ENCODE measurements at places on chromosomes 1 and 21.

GRCh38 chr1:147652306-147652705, 18.0 kb downstream of the ACP6 start:
- DNase-seq, result no peak

DNA sequence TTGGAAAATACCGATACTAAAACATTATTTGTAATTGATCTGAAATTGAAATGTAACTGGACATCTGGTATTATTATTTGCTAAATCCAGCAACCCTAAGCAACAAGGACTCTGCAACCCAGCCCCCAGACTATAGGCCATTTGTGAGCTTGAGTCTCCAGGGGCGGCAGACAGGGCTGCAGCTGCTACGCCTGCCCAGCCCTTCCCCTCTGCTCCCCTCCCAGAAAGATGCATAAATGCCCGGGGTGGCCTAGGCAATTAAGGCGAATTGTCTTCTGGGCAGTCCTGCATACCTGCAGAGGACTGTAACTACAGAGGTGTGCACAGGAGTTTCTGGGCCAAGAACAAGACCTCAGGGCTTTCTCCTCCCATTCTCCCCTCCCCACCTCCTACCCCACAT, 41.2 kb upstream of the LBR start:
- DNase-seq, result no peak

DNA sequence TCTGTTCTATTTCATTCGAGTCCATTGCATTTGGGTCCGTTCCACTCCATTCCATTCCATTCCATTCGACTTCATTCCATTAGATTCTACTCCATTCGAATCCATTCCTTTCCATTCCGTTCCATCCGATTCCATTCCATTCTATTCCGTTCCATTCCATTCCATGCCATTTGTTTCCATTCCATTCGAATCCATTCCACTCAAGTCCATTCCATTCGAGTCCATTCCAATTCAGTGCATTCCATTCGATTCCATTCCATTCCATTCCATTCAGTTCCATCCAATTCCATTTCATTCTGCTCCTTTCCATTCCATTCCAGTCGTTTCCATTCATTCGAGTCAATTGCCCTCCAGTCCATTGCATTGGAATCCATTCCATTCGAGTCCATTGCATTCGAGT, 2603.7 kb upstream of the TPTE start:
- DNase-seq, result no peak

DNA sequence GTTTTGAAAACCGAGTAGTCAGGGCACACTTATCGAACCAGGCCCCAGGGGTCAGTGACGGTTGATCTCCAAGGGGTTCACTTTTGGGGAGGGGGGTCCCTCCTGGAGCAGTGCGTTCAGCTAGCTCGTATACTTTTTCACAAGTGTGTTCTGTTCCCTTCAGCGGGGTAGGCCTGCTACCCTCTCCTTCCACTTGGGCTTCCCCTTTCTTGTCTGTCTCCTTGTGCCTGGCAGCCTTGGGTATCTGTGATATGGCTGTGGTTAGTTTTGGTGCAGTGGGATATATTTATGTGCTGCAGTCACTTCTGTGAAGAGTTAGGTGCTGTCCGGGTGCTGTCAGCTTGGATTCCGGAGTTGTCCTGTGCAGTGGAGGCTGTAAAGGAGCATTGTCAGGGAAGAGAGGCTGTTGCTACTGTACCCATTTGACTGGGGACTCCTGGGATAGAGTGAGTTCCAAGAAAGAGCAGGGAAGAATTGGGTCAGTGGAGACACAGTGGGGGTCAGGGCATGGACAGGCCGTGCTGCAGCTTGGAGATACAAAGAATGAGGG, 29.7 kb downstream of the ADARB1 start:
- DNase-seq, result no peak

- DNase-seq, result no peak
These were observed 159.7 kb downstream of the PGBD5 start for GRCh38 chr1:230266456-230266855.

DNA sequence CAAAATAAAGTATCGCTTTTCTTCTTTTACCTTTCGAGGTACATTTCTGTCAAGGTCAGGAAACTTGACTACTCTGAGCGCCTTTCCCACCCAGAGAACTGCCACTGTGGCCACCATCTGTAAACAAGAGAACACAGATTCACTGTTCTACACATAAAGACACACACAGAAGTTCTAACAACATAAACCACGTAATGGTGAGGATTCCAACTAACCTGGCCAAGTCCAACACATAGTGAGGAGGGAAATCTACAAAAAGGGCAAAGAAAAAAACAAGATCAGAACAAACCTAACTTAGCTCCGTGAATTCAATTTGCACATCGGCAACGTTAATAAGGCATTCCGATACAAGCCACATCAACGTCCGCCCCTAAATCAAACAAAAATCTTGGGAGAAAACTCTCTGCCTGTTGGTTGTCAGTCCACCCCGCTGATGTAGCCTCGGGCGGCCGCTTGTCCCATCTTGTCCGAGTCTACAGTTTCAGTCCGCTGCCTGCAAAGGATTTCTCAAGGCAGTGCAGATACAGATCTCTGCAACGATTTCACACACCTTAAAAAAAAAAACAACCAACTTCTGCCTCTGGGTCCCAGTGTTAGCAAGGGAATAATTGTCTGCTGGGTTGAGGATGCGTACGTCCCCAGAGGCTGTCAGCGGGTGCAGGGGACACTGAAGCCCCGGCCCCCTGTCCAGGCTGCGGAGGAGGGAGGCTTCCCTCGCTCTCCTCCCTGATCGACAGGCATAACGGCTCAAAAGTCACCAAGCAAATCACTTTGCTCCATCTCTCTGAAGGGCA, 1.0 kb downstream of the SLC35D1 start:
- no peak for DNase-seq

DNA sequence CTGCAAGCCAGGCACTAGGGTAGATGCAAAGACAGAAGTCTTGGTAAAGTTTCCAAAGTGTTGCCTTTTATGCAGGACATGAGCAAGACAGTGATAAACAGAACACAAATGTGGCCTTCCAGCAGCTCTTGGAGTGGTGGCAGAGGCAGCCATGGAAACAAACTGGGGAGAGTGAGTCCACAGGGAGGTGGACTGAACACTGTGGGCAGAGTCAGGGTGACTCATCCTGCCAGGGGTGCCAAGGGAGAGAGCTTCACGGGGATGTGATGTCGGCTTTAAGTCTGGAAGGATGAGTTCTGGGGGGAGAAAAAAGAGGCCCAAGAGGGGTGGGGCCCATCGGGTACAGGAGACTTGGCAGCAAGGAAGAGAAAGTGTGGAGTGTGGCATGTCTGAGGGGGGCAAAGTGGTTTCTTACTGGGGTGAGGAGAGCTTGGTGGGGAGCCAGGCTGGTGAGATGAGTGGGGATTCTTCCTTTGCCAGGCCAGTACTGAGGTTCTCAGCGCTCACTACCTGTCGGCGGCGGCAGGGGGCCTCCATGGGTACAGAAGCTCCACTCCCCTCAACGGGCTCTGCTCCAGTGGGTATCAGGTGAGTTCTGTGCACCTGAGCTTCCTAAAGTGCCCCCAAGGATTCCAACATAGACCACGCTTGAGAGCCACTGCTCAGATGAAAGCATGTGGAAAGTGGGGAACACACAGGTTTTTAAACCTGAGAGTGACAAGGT, 41.8 kb downstream of the KIAA0040 start:
- DNase-seq, result no peak

- DNase-seq, result no peak
These were observed 100.3 kb upstream of the DPYD start for GRCh38 chr1:98021126-98021525.

- DNase-seq, result no peak
These were observed 765 bp upstream of the HIPK1 start for GRCh38 chr1:113928187-113928930.

GRCh38 chr1:212201461-212201860, 83.7 kb upstream of the PPP2R5A start:
- no peak for DNase-seq

GRCh38 chr1:58883888-58884482, 100.1 kb upstream of the JUN start:
- DNase-seq, result no peak

- DNase-seq, result no peak
These were observed 66.6 kb downstream of the MTR start for GRCh38 chr1:236861560-236862218.

DNA sequence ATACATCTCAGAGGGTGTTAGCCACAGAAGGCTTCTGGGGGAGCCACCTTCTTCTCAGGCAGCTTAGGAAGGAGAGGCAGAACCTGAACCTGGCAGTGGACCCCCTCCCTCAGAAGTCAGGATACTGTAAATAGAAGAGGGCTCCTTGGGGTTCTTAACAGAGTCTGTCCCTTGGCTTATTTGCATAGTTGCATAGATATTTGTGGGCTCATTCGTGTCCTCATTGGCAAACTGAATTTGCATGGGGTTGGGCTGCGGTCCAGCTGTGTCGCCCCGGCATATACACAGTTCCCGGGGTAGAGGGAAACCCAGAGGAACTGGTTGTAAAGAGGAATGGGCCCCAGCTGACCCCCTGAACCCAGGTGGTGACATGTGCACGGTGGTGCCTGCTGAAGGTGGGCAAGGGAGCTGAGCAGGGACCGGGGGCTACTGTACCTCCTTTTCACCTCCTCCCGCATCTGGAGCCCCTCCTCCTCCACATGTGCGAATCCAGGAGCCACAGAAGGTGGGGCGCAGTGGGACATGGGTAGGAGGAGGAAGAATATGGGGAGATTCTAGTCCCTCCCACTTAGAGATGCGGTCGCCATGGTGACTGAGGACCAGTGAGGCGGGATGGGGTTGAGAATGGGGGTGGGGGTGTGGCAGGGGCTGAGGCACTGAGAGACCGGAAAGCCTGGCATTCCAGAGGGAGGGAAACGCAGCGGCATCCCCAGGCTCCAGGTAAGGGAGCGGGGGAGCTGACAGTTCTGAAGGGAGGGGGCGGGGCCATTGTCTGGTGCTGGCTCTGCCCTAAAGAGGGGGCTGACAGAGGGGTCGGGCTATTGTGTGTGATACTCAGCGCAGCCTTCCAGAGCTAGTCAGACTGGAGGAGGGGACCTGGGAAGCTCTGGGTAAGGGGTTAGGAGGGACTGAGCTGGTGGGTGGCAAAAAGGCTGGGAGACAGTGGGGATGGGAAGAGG, 3.7 kb upstream of the SEMA4A start:
- DNase-seq, result no peak

- DNase-seq, result no peak
These were observed 159.8 kb upstream of the USP24 start for GRCh38 chr1:55374801-55375616.

GRCh38 chr1:31811605-31812004, 4.2 kb downstream of the SPOCD1 start:
- no peak for DNase-seq

DNA sequence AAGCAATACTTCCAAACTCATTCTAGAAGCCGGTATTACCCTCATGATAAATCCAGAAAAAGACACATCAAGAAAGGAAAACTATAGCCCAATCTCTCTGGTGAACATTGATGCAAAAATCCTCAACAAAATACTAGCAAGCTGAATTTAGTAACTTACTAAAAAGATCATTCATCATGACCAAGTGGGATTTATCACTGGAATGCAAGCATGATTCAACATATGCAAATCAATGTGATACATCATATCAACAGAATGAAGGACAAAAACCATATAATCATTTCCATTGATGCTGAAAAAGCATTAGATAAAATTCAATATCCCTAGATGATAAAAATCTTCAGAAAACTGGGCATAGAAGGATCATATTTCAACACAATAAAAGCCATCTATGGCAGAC, 402.9 kb downstream of the TGFB2 start:
- no peak for DNase-seq

GRCh38 chr1:37704966-37705365, 12.7 kb downstream of the CDCA8 start:
- DNase-seq, result no peak

DNA sequence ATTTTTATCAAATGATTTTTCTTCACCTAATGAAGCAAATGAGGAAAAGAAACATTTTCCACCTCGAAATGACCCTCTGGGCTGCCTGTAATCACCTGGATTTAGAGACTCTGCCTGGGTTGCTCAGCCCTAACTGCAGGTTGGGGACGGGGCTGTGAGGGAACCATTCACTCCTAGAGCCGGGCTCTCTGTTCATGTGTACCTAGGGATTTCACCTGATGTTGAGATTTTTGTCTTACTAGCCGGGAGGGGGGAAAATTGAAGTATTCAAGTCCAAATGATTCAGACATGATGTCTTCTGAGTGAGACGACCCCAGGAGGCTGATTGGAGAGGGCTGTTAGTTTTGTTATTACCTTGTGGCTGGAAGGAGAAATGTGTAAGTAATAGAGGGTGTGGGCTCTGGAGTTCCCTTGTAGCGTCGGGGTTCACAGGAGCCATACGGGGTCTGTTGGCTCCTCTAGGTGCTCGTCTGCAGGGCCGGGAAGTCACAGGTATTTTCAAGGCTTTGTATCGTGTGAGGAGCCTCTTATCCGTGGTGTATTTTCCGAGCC, 42.3 kb upstream of the PWP2 start:
- no peak for DNase-seq

DNA sequence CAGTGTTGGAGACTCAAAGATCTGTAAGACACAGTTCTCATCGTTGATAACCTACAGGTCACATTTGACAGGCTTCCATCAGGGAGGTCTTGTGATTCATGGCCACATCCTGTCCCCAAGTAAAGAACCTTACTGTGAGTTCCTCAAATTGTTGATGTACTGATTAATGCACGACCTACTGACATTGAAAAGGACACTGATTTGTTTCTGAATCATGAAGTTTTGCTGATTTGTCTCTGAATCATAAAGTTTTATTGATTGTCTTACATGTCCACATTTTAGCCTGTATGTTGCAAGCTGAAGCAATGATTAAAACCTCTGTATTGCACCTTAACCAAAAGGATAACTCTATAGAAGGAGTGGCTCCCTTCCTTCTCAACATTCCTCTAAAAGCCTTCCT, 476.3 kb upstream of the RUNX1 start:
- DNase-seq, result no peak

- DNase-seq, result no peak
These were observed 79.9 kb upstream of the GPR52 start for GRCh38 chr1:174367892-174368291.

DNA sequence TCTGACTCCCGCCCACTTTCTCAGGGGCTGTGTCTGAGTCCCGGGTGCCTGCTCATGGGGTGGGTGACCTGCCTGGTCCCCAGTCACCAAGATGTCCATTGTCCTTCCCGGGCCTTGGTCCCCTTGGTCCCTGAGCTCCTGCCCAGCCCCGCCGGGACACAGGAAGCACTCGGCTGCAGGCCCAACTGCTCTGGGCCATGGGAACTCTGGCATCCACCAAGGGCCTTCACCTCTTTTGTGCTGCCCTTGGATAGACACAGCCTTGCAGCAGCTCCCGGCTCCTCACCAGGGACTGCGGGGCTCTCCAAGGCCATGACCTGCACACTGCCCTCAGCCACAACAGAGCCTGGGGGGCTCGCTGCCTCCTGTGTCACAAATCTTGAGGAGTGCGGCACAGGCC, 22.1 kb upstream of the MX1 start:
- DNase-seq, result no peak

- DNase-seq, result no peak
These were observed 490.4 kb downstream of the PTPRC start for GRCh38 chr1:199129247-199129646.
